LoVo (cell line): ENCODE measurements at places on chromosomes 1 and 21.
A peak's percentile ranks its signal among the peaks of the same experiment; 100 is the strongest.

DNA sequence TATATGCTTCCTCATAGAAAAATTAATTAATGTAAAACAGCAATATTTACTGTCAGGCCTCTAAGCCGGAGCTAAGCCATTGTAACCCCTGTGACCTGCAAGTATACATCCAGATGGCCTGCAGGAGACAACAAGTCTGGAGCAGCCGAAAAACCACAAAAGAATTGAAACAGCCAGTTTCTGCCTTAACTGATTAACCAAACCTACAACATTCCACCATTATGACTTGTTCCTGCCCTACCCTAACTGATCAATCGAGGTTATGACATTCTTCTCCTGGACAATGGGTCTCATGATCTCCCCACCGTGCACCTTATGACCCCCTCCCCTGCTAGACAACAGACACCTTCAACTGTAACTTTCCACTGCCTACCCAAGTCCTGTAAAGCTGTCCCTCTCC lies 205.8 kb upstream of the DUSP10 start:
- no peak for DNase-seq

DNA sequence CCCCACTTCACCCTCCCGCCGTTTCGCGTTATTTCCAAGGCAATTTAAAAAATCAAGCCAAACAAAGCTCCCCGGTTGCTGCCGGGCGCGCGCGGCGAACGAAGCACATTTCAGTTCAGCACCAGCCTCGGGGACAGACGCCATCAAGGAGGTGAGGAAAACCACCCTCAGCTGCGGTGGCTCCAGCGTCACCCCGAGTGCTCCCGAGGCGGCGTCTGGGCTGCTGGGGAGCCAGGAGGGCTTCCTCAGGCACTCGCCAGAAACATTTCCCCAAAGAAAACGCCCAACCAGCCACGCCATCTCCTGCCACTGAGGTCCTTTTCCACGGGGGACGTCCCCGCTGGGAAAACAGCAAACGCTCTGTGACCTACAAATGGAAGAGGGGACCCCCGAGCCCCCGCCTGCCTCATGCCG lies 623 bp downstream of the GNG4 start:
- peak; percentile 42 for DNase-seq

DNA sequence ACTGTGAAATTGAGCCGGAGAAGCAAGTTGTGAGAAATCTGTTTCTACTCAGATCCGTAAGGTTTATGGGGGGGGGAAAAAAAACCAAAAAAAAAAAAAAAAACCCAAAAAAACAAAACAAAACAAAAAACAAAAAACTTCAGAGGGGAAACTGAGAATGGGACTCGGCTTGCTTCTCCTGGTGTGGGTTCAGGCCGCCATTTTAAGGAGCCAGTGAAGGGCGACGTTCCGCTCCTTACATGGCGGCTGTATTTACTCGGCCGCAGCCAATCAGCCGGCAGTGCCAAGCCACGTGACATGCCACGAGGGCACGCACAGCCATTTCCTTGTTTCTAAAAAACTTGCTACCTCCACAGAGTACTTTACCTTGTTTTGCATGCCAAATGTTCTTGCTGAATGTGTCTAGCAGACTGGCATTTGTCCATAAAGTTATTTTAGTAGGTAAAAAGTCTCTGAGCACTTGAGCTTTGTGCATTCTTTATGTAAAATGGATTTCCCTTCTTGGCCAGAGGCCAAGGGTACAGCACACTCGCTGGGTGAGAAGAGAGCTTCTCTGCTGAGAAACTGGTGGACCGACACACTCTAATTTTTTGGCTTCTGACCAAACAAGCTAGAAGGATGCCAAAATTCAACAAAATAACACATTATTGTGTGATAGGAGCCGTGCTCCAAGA lies 101.8 kb downstream of the NFIA start:
- DNase-seq, result peak; percentile 13

GRCh38 chr1:150922519-150922975 lies 3.6 kb upstream of the SETDB1 start:
- DNase-seq, result peak; percentile 85

GRCh38 chr1:22584001-22584562 lies 20.8 kb downstream of the EPHA8 start:
- no peak for DNase-seq

GRCh38 chr21:31623664-31624063 lies 35.8 kb upstream of the SOD1 start:
- no peak for DNase-seq

DNA sequence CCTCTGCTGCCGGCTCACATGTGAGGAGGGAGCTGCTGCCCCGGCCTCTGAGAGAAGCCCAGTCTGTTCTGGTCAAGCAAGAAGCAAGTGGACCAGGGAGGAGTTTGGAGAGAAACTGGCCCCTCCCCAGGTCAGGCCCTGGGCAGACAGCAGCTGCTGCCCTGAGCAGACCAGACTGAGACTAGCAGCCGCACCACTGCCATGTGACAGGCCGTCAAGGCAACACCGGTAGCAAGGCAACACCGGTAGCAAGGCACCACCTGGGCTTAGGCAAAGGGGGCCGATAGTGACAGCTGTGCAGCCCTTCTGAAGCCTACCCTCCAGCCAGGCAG lies 50.3 kb downstream of the ARHGEF16 start:
- DNase-seq, result no peak

DNA sequence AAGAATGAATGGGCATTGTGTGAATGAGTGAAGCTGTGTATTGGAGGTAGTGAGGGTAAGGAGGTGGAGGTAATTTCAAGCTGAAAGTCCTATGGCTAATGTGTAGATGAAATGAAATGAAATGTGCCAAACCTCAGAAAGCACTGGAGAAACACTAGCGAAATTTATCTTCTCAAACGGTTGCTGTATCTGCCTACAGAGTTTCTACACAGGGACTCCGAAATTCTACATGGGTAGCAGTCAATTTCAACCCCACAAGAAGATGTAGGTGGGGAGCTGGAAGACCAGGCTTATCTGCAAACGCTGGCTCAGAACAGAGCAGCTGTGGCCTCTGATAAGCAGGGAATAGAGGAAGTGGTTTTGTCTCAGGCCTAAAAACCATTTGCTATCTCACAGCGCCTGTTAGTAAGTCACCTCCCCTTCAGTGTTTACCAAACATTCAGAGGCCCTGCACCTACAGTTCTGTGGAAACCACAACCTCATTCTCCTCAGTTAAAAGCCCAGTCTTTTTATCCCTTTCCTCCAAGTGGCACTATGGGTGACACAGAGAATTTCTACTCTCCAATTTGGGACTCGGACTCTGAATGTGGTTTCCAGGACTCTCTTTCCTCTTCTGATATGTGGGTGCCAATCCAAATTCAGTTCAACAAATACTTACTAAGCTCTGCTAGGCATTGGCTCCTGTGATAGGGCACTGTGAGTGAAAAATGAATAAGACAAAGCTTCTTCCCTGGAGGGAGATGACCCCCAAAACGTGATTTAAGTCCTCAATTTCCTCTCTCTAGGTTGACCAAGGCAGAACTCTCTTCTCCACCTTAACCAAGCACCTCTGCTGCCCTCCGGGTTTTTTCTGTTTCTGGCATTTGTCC lies 17.2 kb upstream of the SLAMF6 start:
- peak; percentile 42 for DNase-seq

DNA sequence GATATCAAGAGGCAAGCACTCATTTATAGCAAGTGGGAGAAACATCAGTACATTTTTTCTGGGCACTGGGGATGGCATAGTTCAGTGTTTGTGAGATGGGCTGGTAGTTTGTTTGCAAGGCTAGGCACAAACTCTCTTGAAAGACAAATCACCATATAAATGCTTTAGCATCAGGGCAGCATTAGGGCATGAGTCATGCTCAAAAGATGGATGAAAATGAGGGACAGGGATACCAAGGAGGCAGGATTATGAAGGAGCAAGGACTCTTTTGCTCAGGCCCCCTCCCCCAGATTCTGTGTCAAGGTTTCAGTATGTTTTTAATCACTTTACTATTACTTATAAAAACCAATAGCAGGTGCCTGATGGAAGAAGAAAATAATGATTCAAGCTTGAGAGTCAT lies 43.9 kb upstream of the CAMK1G start:
- no peak for DNase-seq

DNA sequence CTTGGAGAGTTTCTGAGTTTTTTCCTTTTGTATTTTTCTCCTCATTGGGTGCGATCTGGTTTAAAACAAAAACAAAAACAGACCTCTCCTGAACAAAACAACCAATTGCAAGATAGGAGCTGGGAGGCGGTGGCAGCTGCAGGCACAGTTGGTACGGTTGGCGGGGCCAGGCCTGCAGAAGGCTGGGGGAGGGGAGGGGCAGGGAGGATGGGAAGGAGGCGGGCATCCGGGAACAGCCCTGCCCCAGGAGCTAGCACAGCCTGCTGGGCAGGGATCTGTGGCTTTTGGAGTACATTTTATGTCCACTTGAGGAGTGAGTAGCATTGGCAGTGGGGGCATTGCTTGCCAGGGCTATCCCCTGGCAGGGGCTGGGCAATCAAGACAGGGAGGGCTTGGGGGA lies 5.2 kb downstream of the CAPN9 start:
- no peak for DNase-seq

- no peak for DNase-seq
These were observed 367.6 kb downstream of the PTBP2 start for GRCh38 chr1:97089173-97089572.
